ENCODE measurements at places on chromosomes 11 and 22.

- DNase-seq: no peak
These were observed 447.3 kb downstream of the NTM start for GRCh38 chr11:131817687-131818188.

- no peak for DNase-seq
These were observed 167.3 kb downstream of the UVRAG start for GRCh38 chr11:75982309-75982708.

DNA sequence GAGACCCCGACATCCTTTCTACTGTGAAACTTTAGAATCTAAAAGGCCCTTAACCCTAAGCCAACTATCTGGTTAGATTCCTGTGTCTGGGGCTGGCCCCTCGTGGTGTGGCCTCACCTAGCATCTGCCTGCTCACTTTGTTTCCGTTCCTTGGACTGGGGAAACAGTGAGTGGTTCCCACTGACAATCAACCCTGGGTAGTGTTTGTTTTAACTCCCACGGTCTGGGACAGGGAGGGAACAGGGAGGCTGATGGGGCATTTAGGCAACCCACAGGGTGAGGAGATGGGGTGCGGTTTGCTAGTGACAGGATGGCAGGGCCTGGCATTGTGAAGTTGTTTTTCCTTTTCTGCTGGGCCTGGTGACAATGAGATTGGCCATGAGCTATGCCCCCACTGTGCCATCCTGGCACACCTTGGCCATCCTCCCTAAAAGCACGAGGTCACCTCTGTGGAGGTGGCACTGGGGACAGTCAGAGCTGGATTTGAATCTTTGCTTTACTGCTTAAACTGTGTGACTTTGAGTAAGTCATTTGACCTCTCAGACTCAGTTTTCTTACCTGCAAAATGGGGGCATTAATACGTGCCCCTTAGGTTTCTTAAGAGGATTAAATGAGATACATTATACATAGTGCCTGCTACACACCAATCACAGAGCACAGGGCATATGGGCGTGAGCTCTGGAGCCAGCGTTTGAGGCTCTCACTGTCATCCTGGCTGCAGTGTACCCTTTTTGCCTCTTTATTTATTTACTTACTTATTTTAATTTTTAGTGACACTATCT lies 31.4 kb downstream of the CHRDL2 start:
- no peak for DNase-seq

DNA sequence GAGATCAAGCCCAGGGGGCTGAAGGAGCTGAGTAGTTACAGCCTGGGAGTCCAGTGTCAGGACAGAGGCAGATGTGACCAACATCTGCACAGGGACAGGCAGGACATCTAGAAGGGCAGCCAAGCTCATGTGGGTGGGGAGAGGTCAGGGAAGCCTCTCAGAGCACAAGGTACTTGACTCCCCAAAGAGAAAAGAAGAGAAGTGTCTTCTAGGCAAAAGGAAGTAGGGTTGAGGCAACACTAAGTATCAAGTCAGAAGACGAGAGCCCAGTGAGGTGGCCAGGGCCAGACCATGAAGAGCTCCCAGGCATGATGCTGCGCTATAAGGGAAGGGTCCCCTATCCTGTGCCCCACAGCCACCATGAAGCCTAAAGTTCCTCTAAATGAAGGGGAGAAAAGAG lies 21.5 kb downstream of the RPL27A start:
- no peak for DNase-seq

GRCh38 chr11:66227700-66228099 lies 40.7 kb upstream of the RAB1B start:
- DNase-seq: no peak

All from stomach (tissue), 19 donors.